ENCODE measurements at places on chromosomes 12 and 14.

GRCh38 chr14:94575730-94576585 lies 5.3 kb upstream of the SERPINA5 start:
- no peak for DNase-seq

DNA sequence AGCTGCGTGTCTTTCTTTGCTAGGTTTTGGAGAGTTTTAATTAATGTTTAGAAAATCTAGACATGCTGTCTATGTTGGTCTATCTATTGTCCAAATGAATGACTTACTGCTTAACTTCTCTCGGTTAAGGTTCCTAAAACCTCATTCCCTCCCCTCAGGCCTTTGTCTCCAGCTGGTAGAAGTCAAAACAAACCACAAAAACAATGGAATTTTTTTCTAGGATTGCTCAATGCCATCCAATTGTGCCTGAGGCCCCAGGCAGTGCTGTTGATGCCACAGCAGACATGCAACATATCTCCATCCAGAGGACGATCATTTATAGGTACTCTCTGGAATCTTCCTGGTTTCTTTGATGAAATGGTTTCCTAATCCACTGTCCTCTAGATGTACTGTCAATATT lies 448.2 kb upstream of the TBX3 start:
- no peak for DNase-seq

DNA sequence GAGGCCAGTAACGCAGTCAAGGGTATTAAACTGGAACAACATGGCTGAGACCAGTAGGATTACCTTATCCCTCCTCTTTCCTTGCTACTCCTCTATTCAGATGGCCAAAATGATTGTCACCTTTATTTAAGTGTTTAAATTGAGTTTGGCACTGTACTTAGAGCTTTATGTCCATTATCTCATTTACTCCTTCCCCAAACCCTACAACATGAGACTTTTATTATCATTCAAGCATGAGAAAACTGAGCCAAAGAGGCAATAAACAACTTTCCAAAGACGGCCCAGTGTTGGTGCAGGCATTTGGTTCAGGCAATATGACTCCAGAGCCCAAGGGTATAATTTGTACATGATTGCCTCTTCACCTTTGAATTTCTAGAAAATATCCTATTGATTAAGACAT lies 370.9 kb upstream of the KITLG start:
- no peak for DNase-seq

GRCh38 chr14:37901978-37902377 lies 305.7 kb upstream of the SSTR1 start:
- DNase-seq, result peak; percentile 59

GRCh38 chr12:11650286-11651281 lies 1.1 kb downstream of the ETV6 start:
- no peak for DNase-seq

DNA sequence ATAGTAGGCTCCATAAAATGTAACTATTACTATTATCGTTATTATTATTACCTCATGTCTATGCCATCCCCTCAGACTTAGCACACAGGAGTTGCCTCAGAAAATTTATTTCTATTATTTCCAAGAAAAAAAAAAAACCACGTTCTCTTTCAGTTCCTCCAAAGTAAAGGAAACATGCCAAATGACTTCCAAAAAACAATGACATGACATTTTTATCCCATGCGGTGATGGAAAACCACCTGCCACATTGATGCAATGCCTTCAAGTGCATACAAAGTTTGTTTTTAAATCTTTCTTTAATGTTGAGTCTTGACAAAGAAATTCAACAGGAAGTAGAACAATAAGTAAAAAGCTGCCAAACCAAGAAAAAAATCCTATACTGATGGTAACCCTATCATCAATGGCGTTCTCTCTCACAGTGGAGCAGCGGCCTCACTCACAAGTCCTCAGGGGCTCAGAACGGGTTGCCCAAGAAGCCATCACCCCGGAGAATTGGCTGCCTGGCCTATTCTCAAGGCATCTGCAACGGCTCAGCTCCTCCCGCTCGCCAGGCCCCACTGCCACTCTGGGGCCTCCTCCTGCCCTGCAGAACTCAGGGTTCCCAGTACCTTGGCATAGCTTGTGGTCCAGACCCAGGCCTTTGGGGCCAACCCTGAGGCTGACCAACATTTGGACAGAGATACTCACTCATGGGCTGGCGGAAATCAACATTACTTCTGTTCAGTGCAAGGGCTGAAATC lies 51.9 kb downstream of the SERPINA3 start:
- peak; percentile 29 for DNase-seq

DNA sequence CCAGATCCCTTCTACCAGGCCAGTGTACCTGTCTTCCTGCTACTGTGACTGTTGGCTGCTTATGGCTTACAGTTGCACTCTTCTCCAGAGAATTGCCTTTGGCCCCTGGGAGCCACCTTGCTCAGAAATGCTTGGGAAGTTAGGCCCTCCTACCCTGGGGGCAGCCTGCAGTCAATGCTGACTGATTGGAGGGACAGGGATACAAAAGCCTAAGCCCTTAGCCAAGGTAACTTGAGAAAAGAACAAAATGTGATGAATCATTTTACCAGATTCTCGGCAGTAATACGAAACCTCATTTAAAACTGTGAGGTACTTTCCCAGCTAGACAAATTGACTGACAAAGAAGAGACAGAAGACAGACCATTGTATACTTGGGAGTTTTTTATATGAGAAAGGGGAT lies 47.3 kb downstream of the PTCSC3 start:
- no peak for DNase-seq

GRCh38 chr12:130754234-130754901 lies 38.3 kb upstream of the RIMBP2 start:
- no peak for DNase-seq
